ENCODE measurements at places on chromosomes 7 and 10. TPM values are rescaled to one million over a fixed set of nuclear protein-coding genes. Genes with fewer than 3 reads are reported as not detected.

TUBB8 gene
- not detected for total RNA-seq

STYXL1 gene
- 31.3 TPM for total RNA-seq

- no peak for DNase-seq
Measured at GRCh38 chr10:48806342-48806741, 121.7 kb downstream of the WDFY4 start.

DNA sequence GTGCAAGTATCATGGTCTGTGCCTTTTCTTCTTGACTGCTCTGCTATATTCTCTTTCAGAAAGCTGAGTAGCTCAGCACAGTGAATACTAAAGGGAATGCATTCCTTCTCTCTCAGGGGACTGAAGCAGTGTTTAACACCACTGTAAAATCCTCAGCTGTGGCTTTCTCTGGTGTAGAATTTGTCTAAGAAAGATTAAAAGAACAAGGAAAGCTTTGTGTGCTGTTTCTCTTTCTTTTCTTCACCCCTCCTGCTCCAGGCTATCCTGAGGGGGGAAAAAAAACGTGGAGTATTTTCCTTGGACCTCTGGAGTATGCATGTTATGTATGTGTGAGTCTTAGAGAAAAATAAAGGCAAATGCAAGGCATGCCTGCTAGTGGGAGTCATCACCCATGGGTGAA, 383.9 kb downstream of the AUTS2 start:
- no peak for DNase-seq

DNA sequence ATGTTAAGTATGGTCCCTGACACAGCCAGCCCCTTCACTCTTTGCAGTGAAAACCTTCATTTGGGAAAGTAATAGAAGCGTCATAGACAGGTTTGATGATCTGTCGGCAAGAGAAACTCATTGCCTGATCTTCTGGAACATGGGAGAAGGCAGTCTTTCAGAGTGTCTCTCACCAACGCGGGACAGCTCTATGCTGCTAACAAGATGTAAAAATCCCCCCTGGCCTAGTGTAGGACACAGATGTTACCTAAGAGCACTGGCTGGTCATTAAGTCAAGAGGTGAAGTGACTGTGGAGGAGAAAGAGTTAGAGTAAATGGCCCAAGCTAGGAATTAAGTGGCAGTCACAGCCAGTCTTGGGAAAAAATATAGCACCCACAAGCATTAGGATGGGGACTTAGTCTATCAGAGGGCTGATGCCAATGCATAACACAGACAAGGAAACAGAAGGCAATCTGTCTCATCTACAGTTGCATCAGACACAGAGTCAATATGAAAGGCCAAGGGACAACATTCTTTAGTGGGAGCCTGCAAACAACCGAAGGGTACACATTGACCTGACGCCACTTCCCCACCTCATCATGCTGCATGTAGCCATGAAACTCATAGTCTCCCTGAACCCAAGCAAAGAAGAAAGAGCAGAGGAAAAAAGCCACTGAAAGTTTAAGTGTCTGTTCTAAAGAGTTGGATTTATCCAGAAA, 69.5 kb downstream of the SORCS1 start:
- DNase-seq = no peak

- DNase-seq = no peak
Measured at GRCh38 chr7:80648031-80648600, 9.7 kb downstream of the CD36 start.

EGR2 gene
- 0.48 TPM for total RNA-seq

ST8SIA6 gene
- not detected for total RNA-seq

SEC61A2 gene
- total RNA-seq = 8.2 TPM

DNAJC12 gene
- 0.28 TPM for total RNA-seq

- no peak for DNase-seq
Measured at GRCh38 chr7:148270576-148270975, 320.0 kb upstream of the C7orf33 start.

- DNase-seq = no peak
Measured at GRCh38 chr10:129589546-129589945, 122.5 kb downstream of the MGMT start.

GRCh38 chr10:19826712-19827111, 10.5 kb downstream of the PLXDC2 start:
- no peak for DNase-seq

SPDYE6 gene
- not detected for total RNA-seq

GRCh38 chr7:69692611-69693010, 94.3 kb downstream of the AUTS2 start:
- no peak for DNase-seq

- no peak for DNase-seq
Measured at GRCh38 chr7:50502947-50503346, 52.8 kb upstream of the FIGNL1 start.

UCMA gene
- total RNA-seq = not detected

DNA sequence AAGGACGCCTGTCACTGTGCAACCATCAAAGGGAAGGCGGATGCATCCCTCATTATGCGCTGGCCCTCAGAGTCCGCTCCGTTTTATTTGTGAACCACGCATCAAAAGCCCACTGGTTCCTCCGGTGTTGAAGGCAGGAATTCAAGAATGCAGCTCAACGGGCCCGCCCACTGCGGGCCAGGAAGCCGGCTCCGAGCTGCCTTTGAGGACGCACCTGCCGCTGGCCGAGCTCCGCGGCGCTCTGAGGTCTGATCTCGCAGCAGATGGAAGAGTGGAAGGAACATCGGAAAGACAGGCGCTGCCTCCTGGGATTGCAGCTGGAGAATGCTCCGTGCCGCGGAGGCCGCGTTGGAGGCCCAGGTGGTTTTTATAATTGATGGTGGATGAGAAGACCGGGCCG, 56.9 kb upstream of the ADGRA1 start:
- no peak for DNase-seq

OR2A7 gene
- total RNA-seq = not detected

DNA sequence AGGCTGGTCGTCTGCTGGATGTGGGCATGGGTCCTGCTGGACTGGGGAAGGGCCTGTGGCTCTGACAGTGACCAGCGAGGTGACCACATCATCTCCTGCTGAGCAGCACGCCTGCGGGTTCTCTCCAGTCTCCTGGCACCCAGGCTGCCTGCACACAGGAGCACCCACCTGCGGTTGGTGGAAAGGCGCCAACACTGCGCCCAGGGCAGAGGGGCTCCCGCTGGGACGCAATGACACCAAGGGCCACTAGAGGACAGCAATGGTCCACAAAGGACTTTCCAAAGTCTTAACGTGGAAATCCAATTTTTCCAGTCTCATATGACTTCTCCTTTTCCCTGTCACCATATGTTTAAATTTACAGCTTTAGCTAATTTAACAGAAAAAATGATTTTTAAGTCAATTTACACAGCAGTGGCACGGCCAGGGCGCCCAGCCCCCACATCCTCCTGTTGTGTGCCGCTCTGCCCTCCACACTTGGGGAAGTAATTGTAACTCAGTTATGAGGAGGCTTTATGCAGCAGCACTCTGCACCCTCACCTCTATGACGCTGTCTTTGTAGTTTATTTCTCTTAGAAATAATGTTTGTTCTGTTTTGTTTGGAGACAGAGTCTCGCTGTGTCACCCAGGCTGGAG, 38.1 kb downstream of the CFAP46 start:
- peak; percentile 4 for DNase-seq

GRCh38 chr10:48389272-48389671, 82.8 kb downstream of the MAPK8 start:
- no peak for DNase-seq

ITGA8 gene
- total RNA-seq = not detected

DNA sequence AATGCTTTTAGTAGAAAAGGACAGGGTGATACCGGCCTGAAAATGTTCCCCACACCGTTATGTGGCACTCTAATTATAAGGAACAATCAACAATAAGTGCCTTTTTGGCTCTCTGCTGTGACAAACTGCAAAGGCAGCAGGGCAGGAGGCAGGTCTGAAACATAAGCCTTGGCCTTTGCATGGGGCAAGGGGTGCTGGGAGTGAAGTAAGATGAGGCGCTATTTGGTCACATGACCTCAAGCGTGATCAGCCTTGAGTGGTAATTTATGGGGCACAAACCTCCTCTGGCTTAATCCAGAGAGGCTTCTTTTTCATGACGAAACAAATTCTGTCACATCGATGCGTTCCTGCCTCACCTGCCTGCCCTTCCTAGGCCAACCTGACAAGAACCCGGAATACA, 202.7 kb downstream of the TAX1BP1 start:
- DNase-seq = no peak

DNA sequence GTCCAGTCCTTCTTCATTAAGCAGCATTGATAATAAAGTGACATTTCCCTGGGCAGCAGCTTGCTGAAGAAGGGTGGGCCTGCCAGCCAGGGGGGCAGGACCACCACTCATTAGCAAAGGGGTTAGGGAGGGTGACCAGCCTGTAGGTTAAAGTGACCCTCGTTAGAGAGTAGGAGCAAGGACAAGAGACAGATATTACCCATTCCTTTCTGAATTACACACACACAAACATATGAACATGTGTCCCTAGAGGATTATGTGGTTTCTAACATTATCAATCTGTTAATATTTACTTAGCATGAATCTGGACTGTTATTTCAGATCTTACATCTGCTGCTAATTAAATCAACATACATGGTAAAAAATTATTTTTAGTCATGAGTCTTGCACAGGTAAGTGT, 88.9 kb downstream of the CTTNBP2 start:
- no peak for DNase-seq

GPR15LG gene
- total RNA-seq = not detected

WNT8B gene
- not detected for total RNA-seq

DNA sequence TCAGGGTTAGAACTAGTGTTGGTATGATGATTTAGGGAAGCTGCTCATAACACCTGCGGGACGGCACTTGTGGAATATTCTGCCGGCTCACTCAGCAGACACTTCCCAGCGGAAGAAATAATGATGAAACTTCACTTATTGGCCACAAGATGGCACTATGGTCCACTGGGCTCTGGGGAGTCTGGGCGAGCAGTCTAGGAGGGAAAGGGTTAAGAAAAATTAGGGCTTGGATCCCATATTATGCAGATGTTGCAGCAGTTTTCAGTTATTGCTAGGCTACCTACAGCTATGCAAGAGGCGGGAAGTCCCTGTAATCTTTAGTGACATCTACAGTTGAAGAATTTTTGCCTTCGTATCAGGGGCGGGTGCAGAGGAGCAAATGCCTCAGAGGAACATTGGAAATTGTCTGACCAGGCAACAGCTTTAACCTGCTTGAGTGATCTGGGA, 238.7 kb upstream of the PRSS58 start:
- DNase-seq = peak; percentile 30

GRCh38 chr10:30027057-30028005, 32.1 kb downstream of the JCAD start:
- no peak for DNase-seq

GRCh38 chr10:129678186-129678585, 211.1 kb downstream of the MGMT start:
- DNase-seq = no peak

ZNF277 gene
- total RNA-seq = 14.9 TPM

DNA sequence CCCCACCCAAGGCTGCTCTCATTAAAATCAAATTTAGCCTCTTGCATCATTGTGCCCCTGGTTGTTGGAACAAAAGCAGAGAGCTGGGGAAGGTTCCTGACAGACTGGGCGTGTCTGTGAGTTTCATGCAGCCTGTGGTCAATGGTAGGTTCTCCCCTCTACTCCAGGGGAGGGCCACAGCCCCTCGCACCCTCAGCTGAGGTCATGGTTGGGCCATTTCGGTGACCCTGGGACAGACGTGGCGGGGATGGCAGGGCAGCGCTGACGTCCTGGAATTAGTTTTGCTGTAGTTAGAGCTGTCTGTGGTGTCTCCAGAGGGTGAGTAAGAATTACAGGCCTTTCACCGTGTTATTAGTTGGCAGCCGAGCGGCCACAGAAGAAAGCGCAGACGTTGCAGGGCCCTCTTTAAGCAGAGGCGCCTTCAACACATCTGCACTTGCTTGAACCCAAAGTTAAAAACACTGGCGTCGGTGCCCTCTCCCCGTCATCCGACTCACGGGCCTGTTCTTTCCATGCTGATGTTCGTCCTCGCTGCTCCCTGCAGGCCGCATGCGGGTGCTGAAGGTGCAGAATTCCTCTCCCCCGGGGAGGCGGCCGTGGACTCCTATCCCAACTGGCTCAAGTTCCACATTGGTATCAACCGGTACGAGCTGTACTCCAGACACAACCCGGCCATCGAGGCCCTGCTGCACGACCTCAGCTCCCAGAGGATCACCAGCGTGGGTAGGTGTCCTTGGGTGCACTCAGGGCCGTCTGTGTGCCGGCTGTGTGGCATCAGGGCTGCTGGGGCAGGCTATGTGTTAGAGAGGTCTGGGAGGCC, 2.8 kb downstream of the FAM20C start:
- no peak for DNase-seq

GRCh38 chr10:121131014-121131413, 279.9 kb downstream of the WDR11 start:
- DNase-seq = no peak
